ENCODE measurements at places on chromosomes 6 and 20.

GRCh38 chr6:42251500-42251899, 33.8 kb upstream of the MRPS10 start:
- no peak for DNase-seq

DNA sequence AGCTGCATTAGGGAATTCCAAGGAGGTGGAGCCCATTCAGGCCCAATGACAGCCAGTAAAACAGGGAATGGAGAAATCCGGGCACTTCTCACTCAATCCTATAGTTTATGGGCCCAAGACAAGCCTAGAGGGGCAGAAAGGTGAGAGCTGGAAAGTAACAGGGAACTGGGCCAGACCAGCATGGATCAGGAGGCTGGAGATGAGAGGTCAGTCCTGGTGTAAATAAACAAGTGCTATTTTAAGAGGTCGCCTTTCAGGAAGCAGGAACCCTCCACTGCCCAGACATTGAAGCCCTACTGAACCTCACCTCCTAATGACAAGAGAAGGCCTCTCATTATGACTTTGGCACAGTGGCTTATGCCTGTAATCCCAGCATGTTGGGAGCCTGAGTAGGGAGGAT, 57.2 kb upstream of the TGM3 start:
- no peak for DNase-seq

GRCh38 chr6:90347411-90347851, 50.8 kb upstream of the BACH2 start:
- DNase-seq = no peak

GRCh38 chr20:36854348-36855240, 21.3 kb upstream of the TLDC2 start:
- DNase-seq = no peak

DNA sequence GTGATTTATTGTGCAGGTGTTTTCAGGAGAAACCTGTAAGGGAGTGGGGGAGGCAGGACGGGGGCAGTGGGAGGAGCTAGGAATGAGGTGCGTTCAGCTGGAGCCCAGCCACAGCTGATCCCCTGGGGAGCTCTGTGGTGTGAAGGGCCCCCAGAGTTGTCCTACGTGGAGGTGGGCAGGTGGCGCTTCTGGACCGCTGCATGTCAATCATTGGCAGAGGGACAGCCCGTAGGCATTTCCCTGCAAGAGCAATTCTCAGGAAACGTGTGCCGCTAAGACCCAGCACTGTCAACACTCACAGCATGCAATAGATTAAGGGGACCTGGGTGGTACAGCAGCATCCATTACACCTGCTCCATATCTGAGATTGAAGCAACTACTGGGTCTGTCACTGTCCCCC, 88.0 kb downstream of the PRND start:
- DNase-seq = no peak

DNA sequence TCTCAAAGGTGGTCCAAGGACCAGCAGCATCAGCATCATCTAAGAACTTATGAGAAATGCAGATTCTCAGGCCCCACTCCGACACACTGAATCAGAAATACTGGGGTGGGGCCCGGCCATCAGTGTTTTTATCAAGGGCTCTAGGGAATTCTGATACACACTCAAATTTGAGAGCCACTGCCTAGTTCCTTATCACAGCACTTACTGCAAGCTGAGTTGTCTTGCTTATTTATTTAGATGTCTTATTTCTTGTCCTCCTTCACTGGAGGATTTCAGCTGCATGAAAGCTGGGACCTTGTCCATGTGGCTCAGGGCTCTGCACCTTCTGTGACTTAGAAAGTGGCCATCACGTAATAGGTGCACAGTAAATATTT, 139.4 kb upstream of the RREB1 start:
- no peak for DNase-seq

DNA sequence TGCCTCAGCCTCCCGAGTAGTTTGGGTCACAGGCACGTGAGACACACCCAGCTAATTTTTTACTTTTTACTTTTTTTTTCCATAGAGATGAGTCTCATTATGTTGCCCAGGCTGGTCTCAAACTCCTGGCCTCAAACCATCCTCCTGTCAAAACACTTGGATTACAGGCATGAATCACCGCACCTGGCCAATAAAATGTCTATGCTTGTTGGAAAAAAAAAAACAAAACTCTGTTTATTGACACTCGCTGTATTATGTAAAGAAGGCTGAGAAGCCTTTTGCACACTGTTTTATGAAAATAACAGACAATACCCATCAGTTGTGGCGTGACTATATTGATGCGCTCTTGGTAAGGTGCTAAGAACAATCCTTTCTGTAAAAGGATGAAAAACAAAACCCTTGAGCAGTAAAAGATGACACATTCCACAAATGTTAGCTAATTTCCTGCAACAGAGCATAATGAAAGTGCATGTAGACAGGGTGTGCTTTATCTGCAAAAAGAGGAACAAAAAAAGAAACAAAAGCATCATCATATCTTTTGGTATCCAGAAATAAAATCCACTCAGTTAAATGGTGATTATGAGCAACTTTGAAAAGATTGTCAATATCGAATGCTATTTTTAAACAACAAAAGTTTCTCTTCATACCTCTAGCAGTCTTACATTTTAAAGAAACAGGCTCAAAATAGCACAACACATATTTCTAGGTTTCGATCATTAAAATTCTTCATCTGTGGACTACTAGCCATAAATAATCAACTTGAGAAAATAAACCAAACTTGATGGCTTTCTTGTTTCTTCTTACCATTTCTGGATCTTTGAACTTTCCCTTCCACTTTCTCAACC, 108.3 kb upstream of the PHACTR1 start:
- no peak for DNase-seq

GRCh38 chr20:38550274-38550673, 30.7 kb upstream of the ADIG start:
- peak; percentile 13 for DNase-seq

- DNase-seq = no peak
Measured at GRCh38 chr6:144564202-144564601, 279.1 kb downstream of the UTRN start.

DNA sequence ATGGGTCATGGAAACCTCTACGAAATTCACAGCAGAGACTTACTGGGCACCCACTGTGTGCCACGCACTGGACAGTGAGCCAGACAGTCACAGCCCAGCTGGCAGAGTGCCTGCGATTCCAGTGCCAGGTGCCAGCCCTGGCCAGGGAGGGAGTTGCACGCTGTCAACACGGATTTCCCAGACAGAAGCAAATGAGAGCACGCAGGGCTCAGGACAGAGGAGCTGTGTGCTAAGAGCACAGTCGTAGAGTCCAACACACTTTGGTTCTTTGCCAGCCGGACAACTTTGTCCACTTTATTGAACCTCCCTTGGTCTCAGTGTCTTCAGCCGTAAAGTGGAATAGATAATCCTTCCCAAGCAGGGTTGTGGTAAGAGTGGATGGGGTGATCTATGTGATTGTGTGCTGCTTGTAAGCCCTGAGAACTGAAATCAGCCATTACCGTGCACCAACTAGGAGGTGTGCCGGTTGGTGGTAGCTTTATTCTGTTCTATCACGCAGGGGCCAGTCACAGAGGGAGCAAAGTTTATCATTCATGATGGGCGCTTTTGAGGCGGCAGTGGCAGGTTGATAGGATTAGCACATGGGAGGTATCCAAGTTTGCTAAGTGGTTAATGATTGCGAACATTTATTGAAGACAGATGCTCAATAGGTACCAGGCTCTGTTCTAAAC, 40.6 kb downstream of the SIRPA start:
- no peak for DNase-seq

GRCh38 chr20:57680131-57680716, 29.6 kb downstream of the PMEPA1 start:
- no peak for DNase-seq

GRCh38 chr20:59375541-59375940, 75.1 kb downstream of the EDN3 start:
- no peak for DNase-seq

DNA sequence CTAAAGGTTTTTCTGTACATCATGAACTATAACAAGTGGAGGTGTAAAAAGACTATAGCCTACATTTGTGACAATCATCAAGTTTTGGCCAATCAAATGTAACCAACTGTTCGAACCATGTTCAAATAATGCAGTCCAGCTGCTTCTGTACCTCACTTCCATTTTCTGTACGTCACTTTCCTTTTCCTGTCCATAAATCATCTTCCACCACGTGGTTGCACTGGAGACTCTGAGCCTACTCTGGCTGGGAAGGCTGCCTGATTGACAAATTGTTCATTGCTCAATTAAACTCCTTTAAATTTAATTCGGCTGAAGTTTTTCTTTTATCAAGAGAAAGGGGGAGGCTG, 270.4 kb upstream of the JARID2 start:
- DNase-seq = no peak

GRCh38 chr6:159988983-159989454, 20.1 kb downstream of the IGF2R start:
- DNase-seq = no peak

DNA sequence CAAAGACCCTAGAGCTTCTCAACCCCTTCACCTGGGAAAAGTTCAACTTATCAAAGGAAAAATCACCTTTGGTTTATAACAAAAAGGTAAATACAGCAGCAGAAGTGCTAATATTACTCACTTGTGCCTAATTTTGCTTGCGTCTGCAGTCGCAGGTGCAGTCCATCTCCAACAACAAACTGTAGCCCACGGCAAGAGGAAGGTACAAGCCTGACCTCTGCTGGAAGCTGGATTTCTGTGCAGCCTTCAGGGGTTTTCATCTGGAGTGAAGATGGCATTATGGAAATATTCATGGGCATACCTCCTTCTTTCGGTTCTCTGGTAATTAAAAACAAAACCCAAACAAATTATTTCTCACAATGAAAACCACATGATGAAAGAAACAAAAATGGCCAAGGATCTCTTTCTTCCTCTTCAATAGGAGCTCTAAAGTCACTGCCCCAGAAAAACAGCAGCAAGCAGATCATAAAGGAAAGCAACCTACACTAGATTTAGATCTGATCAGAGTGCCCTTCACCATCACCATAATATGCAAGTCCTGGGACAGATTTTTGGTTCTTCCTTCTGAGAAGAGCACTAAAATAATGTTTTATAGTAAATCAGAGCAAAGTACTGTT, 7.8 kb downstream of the UBE3D start:
- DNase-seq = peak; percentile 34

- DNase-seq = no peak
Measured at GRCh38 chr20:62690261-62690820, 18.3 kb upstream of the NTSR1 start.

DNA sequence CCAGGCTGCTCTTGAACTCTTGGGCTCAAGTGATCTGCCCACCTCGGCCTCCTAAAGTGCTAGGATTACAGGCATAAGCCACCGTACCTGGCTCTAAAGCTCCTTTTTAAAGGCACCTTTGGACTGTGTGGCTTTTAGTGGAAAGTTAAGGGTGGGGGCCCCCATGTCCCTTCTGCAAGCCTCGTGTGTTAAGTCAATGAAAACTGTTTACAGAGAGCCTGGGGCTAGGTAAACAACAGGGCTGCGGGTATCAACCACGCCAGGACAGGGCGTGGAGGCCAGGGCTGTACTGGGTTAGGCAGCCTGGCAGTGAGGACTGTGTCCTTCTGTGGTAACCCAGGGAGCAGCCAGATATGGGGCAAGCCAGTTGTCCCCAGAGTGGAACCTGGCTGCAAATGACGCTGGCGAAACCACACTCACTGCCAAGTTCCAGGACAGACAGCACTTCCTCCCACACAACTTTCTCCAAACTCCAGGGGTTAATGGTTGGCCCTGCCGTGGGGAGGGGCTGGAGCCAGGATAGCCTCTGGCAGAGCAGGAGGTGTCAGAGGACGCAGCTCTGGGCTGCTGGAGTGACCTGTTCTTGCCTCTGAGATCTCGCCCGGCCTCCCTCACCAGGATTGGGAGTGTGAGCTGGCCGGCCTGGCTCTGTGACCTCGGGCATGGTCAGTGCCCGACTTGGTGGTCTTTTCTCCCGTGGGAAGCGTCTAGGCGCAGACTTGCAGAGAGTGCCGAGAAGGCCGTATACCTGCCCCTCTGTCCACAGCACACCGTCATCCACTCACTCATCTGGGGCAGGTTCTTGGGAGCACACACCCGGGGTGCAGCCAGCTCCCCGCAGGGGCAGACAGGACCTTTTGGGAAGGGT, 3.2 kb downstream of the SLC17A9 start:
- no peak for DNase-seq

DNA sequence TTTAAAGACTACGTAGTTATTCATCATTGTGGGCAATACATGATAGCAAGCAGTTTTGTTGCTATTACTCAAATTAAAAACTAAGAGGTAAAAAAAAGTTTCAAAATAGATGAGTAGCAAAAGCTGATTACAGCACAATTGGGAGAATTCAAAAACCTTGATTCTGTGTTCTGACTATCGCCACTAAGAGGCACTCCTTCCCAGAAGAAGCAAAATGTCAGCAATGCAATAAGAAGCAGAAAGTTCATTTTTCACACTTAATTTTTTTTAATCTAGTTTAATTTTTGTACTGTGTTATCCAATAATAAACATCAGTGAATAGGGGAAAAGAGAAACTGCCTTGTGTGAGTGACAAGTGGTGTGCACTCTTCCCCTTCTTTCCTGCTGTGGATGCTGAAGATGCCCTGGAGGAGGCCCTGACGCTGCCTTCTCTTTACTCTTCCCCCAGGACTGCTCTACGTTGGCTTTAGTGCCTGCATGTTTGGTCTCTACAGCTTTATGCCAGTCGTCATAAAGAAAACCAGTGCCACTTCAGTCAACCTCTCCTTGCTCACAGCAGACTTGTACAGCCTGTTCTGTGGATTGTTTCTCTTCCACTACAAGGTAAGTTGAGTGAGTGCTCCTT, 263.2 kb upstream of the PLN start:
- DNase-seq = no peak

DNA sequence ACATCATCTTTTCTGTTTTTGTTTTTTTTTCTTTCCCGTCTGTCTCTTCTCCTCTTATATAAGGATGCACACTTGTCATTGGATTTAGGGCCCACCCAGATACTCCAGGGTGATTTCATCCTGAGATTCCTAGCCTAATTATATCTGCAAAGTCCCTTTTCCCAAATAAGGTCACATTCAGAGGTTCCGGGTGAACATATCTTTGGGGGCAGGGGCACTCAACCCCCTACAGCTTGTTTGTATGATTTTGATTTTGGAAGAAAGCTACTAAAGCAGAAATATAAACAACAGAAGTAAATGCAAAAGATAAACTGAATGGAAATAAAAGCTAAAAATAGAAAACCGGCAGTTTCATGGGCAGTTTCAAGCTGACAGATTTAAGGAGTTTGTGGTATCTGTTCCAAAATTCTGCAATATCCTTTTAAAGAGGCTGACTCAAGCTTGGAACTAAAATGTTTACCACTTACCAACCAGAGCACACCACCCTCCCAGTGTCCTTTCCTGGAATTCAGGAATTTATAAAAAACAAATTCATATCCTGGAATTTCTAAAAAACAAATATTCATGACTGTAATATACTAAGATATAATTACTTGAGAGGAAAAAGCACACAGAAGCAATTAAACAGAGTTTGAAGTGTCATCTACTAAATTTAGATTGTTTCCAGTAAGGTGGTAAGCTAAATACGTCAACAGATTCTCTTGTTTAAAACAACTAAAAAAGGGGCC, 100.0 kb upstream of the CARMIL1 start:
- DNase-seq = no peak

- no peak for DNase-seq
Measured at GRCh38 chr20:53891306-53891894, 179.0 kb downstream of the BCAS1 start.

GRCh38 chr6:11111769-11112437, 378 bp upstream of the ERVFRD-1 start:
- no peak for DNase-seq

GRCh38 chr20:11235058-11235457, 561.3 kb upstream of the JAG1 start:
- peak; percentile 45 for DNase-seq

- DNase-seq = peak; percentile 75
Measured at GRCh38 chr6:112029045-112029822, 24.7 kb upstream of the CCN6 start.

GRCh38 chr6:113739041-113739655, 118.0 kb upstream of the MARCKS start:
- no peak for DNase-seq

Data from iPS-NIHi11 (cell line).